Lung (tissue), 17 donors: ENCODE measurements at places on chromosomes 7 and 10. TPM values are rescaled to one million over a fixed set of nuclear protein-coding genes. Genes with fewer than 3 reads are reported as not detected.

- DNase-seq = no peak
Observed at GRCh38 chr10:124045801-124046355, 47.5 kb downstream of the CHST15 start.

PDE1C gene
- total RNA-seq = 14.3 TPM

- no peak for DNase-seq
Observed at GRCh38 chr7:24755541-24756407, 1.5 kb downstream of the GSDME start.

GRCh38 chr10:129161150-129161549 is 305.9 kb upstream of the MGMT start:
- DNase-seq = no peak

DNA sequence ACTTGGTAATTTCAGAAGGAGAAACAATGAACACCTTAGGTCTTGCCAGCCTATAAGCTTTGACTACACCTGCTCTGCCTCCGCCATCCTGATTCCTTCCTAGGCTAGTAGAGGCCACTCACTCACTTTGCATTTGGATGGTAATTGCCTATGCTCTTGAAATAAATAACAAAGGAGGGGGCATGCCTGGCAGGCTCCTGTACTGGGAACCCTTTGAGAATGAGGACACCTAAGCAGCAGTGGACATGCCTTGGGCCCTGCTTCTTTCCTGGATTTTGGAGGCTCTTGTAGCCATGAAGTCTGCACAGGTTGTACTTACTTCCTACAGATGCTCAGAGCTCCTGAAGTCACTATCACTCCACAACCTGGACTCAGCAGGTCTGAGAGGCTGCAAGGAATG is 65.8 kb downstream of the BLNK start:
- DNase-seq = no peak

DNA sequence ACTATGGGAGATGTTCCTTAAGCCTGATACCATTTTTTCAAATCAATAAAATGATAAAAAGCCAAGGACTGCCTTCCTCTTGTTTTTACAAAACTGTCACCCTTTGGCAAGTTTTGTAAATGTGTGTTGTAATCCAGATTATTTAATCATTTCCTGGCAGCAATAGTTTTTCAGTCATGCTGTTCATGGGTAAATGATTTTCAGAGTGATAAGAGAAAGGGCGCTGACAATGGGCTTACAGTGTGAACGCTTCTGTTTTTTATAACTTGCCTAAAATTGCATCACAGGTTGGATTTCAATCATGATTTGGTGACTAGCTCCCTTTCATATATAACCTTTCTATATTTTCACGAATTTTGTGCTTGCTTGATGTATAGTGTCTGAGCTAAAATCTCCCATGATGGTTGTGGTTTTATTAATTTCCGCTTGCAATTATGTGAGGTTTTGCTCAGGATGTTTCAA is 19.0 kb upstream of the DMBT1 start:
- no peak for DNase-seq

GRCh38 chr10:120342115-120342714 is 114.8 kb upstream of the PLPP4 start:
- DNase-seq = no peak

PRSS2 gene
- total RNA-seq = 47.9 TPM
